Urothelium cell line (cell line): ENCODE measurements at places on chromosomes 16 and 17.

DNA sequence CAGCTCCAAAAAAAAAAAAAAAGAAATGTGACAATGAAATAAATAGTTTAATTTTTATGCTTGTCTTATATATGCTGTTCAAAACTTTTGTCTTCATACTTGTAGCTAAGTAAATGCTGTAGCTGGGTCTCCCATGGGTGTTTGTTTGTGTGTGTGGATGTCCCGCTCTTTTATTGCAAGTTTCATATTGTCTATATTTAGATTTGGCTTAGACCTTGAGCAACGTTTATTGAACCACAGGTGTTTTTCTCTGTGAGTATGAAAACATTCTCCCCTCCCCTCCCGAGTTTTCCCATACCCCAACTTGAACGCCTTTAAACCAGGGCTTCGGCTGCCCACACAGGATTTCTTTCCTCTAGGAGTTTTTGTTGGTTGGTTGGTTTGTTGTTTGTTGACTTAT is 45.2 kb downstream of the MFSD11 start:
- no peak for DNase-seq

GRCh38 chr16:2778630-2778958 is 1.5 kb upstream of the ELOB start:
- no peak for DNase-seq

- DNase-seq: no peak
These were observed 3.9 kb downstream of the SMIM5 start for GRCh38 chr17:75637143-75637538.

DNA sequence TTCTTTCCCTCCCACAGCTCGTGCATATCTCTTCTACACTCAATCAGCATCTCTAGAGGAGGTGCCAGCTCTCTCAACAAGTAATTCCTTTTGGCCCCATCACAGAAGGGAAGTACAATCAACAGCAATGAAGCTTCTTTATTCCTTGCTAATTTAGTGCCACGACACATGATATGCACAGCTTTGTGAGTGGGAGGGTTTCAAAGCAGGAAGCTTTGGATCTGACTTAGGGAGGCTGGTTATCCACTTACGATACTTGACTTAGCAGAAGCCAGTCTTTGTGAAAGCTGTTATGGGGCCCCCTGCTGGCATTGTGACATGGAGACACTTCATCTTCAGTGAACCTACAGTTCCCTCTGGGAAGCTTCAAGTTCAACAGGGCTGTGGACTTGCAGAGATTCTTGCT is 81.0 kb downstream of the TMEM100 start:
- no peak for DNase-seq

DNA sequence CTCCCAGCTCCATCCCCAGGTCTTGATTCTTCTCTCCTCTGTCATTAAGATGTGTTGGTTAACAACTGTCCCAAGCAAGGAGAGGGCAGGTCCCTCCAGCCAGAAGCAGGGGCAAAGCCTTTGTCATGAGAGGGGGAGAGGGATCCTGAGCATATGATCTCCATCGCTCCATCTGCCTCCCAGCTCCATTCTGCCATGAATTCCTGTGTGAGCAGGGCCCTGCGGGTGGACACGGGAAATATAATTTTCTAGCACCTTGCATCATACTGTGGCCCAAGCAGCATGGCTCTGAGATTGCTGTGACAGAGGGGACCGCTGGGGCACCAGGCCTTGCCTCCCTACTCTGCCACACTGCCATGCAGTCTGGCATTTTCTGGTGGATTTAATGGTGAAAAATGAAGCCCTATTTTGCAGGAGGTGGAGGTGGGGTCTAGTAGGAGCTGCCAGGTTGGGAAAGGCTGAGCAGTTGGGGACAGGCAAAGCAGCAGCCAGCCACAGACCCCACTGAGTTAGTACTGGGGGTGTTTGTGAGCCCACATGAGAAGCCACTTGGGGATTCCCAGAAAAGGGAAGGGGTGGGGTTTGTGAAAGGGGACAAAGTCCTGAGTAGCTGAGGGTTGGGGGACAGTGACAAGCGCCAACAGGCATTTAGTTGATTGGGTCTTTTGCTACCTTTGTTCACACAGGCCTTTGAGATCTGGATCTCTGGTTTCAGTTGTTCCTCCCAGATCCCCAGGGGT is 16.4 kb downstream of the TMEM238L start:
- DNase-seq: no peak

DNA sequence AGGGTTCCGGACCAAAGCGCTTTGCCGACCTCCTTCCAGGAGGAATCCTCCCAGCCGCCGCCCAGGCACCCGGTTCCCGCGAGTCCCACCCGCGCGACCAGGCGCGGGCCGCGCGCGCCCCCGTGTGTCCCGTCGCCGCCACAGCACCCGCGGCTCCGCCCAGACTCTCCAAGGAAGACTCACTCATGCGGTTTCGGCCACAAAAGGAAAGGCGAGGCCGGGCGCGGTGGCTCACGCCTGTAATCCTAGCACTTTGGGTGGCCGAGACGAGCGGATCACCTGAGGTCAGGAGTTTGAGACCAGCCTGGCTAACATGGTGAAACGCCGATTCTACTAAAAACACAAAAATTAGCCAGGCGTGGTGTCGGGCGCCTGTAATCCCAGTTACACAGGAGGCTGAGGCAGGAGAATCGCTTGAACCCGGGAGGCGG is 3.5 kb upstream of the PKMYT1 start:
- peak; percentile 94 for DNase-seq

DNA sequence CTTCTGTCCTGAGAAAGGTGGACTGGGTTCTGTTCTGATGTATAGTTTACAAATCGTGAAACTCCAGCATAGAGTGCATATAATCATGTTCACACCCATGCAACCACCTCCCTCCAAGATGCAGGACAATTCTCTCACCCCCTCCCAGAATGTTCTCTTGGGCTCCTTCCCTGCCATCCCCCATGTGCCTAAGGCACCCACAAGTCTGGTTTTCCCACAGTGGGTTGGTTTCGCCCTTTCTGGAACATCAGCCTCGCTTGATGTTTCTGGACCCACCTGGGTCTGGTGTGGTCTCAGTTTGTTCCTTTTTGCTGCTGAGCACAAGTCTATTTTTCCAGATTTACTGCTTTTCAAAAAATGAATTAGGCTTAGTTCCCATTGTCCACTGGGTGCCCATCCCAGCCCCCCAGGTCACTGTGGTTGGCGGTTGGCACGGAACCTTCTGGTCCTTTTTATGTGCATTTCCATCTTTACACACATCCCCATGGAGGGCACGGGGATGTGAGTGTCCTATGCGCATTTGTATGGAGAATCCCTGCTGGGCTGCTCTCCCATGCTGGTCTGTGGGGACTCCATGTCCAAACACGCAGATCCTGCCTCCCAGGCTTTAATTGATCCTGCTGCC is 19.0 kb downstream of the MAP2K3 start:
- no peak for DNase-seq

- no peak for DNase-seq
These were observed 26.3 kb downstream of the FOXL1 start for GRCh38 chr16:86604436-86605193.

- DNase-seq: peak; percentile 54
These were observed 16.3 kb downstream of the SHISA9 start for GRCh38 chr16:12917653-12918052.

DNA sequence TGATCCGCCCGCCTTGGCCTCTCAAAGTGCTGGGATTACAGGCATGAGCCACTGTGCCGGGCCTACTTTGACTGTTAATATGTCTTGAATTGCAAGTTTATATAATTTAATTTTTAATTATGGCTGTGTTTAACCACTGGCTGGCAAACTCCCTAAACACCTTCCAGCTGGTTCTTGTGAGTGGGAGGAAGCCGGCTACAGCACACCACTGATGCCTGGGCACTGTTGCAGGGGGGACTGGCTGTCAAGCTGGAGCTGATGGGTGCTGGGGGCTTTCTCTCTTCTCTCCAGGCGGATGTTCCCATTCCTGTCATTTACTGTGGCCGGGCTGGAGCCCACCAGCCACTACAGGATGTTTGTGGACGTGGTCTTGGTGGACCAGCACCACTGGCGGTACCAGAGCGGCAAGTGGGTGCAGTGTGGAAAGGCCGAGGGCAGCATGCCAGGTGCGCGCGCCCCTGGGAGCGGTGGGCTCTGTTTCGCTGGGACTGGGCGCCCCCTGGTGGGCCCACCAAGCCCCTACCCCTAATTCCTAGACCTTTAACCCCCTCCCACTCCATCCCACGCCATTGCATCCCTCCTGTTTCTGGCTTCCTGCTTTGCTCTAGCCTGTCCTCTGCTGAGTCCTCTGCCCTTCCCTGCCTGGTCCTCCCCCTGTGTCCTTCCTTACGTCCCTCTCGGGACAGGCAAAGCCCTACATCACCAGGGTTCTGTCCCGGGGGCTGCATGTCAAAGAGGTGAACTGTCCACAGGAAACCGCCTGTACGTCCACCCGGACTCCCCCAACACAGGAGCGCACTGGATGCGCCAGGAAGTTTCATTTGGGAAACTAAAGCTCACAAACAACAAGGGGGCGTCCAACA is 9.5 kb downstream of the TBX21 start:
- no peak for DNase-seq

GRCh38 chr16:56836410-56837230 is 28.4 kb upstream of the SLC12A3 start:
- no peak for DNase-seq

- no peak for DNase-seq
These were observed 2.8 kb upstream of the MSRB1 start for GRCh38 chr16:1945559-1946391.

- DNase-seq: no peak
These were observed 2.1 kb upstream of the TEX19 start for GRCh38 chr17:82356845-82357355.

DNA sequence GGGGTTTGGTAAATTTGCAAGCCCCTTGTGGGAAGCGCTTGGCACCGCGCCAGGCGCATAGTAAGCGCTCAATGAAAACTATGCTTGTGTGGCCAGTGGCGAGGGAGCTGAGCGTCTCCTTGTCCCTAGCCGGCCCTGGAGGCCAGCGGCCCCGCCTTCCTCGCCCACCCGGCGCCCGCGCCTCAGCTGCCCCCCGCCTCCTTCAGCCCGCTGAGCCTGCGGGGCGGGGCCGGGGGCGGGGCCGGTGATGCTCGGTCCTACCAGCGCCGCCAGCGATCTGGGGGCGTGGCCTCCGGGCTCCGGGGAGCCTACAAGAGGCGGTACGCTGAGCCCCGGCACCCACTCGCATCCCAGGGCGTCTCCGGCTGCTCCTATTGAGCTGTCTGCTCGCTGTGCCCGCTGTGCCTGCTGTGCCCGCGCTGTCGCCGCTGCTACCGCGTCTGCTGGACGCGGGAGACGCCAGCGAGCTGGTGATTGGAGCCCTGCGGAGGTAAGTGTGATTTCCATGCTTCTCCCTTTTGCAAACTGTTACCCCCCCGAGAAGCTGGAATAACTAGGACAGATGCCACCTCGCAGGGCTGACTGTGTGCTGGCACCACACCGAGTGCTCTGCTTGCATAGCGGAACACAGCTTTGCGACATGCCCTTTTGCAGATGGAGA is at the start of gene CRISPLD2:
Gene CRISPLD2 (plus strand): TSS at position 342 of the 661 bp plus-strand sequence. CDS start 18,511 bp downstream, outside the sequence.
- DNase-seq: peak; percentile 97

GRCh38 chr16:83878838-83879237 is 20.1 kb upstream of the MLYCD start:
- peak; percentile 55 for DNase-seq

GRCh38 chr16:56362057-56362655 is 63.2 kb downstream of the AMFR start:
- DNase-seq: no peak

DNA sequence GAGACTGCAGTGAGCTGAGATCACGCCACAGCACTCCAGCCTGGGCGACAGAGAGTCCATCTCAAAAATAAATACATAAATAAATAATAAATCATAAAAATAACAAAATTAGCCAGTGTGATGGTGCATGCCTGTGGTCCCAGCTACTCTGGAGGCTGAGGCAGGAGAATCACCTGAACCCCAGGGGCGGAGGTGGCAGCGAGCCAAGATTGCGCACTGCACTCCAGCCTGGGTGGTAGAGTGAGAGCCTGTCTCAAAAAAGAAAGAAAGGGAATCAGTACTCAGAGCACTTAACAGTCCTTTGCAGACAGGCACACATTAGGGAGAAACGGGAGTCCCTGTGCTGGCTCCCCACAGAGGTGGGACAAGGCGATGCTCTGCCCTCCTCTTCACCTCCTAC is 25.1 kb downstream of the MAPK8IP3 start:
- DNase-seq: no peak

GRCh38 chr17:21677126-21677910 is 15.0 kb upstream of the KCNJ18 start:
- no peak for DNase-seq

DNA sequence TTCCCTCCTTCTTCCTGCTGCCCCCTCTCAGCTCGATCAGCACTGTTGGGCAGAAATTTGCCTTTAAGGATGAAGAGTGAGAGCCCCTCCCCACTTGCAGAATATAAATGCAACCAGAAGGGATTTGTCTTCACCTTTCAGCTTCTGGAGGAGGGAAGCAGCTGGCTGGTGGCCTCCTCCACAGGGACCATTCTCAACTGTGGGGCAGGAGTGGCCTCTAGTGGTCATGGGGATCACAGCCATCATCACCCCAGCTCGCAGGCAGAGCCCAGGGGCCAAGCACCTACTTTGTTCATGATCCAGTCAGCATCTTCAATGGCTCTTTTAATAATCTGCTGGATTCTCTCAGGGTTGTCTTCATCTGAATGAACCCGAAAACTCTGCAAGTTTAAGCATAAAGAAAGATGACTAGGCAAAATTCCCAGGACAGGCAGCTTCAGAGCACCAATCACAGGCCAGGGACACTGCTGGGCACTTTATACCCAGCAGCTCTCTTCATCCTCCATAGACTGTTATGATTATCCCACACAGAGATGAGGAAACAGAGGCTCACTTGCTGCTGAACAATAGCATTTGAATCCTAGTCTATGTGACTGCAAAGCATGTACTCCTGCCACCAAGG is 13.1 kb downstream of the LYRM9 start:
- DNase-seq: peak; percentile 84

DNA sequence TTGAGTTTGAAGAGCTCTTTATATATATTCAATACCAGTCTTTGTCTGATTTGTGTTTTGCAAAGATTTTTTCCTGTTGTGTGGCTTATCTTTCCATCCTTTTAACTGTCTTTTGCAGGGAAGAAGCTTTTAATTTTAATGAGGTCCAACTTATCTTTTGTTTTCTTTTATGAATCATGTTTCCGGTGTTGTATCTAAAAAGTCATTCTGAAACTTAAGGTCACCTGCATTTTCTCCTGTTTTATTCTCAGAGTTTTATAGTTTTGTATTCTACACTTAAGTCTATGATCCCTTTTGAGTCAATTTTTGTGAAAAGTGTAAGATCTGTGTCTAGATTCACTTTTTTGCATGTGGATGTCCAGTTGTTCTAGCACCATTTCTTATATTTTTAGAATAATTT is 24.6 kb upstream of the COX10 start:
- DNase-seq: no peak

DNA sequence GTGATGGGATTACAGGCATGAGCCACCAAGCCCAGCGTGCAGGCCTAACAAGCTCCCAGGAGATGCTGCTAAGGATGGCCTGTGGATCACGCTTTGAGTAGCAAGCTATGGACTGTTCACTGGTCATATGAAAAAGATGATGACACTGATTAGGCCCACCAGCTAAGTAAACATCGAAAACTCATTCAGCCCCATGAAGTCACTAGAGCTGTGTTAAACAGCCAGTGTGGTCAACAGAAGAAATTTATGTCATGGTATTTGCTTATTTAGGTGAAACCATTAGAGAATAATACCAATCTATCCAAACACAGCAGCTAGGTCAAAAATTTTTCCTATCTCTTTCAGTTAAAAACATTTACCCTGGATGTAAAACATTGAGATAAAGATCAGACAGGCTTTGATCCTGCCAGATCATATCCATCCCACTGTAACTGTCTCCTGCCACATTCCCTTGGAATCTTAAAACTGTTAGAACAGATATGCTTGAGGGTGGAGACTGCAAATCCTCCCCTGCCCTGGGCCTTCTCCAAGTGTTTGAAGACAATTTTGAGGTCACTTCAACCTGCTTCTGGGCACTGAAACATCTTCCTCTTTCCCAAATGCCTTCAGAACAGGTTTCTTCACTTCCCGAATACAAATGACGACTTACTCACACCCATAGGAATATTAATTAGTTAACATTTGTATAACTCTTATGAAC is 30.9 kb downstream of the HOXB1 start:
- no peak for DNase-seq
